ENCODE measurements at places on chromosomes 2 and 18. TPM values are rescaled to one million over a fixed set of nuclear protein-coding genes. Genes with fewer than 3 reads are reported as not detected.

DNA sequence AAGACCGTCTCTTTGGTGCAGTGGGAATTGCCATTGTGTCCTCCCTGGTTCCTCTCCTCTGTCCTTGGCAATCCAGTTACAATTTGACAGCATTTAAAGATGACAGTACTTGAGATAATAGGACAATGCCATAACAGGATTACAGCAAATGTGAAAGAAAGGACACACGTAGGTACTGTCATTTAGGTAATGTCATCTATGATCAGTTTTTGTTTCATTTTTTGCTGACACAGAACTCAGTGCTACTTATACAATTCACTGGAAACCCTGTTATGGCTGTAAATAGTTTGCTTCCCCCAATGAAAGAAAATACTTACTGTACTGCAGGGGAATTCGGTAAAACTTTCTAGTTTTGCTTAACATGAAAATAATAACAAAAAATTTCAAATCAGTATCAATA is 65.2 kb downstream of the BCL11A start:
- DNase-seq, result no peak

DNA sequence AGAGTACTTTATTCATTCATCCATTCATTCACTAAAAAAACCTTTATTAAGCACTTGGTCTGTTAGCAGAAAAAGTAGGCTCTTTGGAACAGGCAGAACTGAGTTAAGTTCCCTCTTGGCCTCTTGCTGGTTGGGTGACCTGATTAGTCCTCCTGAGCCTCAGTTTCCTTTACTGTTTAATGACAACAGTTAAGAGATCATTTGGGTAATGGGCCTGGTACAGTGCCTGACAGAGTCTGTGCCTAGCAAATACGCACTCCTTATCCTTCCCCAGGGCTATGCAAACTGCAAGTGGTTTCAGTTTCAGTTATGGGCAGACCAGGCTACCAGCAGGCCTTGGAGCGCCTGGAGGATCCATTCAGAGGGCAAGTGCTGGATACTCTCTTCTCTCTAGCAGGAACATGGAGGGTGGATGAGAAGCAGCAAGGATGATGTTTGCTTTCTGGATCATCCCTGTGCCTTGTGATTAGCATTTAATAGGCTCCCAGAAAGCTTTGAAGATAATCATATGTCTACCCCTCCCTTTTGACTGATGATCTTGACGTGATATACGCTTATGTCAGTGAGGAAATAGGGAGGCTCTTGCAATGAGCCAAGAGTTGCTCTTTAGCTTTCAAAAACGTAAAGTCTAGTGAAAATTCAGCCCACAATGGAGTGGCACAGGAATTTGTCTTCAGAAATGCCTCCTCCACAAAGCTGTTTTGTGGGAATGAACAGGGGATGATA is 12.4 kb upstream of the TAF1B start:
- no peak for DNase-seq

DNA sequence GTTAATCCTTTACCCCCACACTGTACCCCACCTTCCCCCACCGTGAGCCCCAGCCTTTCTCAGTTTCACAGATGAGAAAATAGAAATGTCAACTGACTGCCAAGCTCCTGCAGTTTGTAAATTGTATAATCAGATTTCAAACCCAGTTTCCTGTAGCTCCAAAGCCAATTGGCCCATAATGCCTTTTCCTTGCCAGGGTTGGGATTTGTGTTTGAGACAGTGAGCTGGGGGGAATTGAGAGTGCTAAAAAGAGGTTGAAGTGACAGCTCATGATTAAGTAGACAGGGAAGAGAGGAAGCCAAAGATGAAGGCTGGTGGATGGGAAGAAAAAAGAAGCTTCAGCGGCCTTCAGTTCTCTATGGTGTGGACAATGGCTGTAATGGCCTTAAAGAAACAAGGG is 10.7 kb downstream of the OSBPL6 start:
- DNase-seq, result peak; percentile 8

- DNase-seq, result no peak
Observed at GRCh38 chr2:63465633-63466032, 122.6 kb downstream of the WDPCP start.

Gene SP140
- total RNA-seq, result 0.56 TPM

Data from MG63 (cell line).